ENCODE measurements at places on chromosomes 16 and 17.

DNA sequence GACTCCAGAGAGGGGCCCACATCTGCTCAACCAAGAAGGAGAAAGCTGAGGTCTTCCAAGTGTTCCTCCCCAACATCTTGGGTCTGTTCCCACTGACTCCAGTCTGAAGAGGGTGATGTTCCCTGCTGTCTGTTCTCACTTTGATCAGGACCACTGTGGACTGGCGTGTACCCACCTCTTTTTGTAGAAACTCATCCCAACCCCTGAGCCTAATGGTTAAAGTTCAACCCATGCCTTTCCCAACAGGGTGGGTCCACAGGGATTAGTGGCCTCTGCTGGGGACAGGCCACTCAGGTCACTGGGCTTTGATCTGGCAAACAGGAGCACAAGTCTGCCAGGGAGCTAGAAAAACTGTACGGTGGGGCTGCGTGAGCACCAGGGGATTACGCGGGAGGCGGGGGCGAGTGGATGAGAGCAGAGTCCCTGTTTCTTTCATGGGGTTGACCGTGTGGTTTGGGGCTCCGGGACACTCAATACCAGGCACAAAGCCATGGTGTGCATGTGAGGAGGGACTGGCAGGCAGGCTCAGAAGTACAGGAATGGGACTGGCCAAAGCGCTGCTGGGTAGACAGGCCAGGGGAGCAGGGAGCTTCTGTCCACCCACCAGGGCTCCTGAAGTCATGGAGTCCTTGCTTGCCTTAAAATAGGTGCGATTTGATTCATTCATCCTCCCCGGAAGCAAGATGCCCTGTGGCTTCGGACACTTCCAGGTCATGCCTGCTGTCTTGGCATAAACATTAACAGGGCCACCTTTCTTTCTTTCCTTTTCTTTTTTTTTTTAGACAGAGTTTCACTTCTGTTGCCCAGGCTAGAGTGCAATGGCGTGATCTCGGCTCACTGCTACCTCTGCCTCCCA, at the start of gene CA5A:
Gene CA5A (minus strand): TSS at position 155 of the 856 bp plus-strand sequence. CDS start 79 bp downstream, at position 76.
- no peak for DNase-seq

- no peak for DNase-seq
Observed at GRCh38 chr17:59761385-59762048, 54.1 kb downstream of the VMP1 start.

DNA sequence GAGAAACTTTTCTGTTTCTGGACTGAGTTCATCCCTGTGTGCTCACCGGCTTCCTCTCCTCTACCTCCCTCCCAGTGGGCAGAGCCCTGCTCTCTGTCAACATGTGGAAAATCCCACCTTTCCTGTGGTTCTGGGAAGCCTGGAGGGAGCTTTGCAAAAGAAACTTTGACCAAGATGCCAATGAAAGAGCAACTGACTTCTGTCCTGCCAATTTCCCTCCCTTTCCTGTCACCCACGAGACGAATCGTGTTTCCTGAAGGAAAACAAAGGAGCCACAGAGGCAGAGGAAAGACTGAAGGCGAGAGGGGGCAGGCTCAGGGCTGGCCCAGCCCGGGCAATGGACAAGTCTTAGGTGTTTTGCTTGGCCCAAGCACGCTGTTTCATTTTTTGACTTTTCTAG, 82.8 kb downstream of the PLCG2 start:
- no peak for DNase-seq

DNA sequence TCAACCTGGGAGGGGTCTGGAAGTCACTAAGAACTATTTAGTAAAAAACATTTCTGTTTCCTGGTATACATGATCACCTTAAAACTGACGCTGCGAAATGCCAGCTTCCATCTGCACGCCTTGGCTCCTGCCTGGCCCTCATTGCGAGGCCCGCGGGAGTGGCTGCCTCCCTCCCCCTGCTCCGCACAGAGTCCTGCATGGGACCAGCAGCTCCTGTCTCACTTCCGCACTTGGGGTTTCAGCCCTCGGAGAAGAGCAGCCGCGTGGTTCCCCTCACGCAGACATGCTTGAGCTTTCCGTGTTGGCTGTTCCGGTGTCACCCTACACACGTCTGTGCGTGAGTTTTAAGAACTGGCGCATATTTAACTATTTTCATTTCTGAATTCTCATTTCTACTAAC, 18.4 kb downstream of the MTHFSD start:
- DNase-seq, result peak; percentile 54

GRCh38 chr16:66524601-66525164, 25.2 kb downstream of the TK2 start:
- DNase-seq, result no peak

DNA sequence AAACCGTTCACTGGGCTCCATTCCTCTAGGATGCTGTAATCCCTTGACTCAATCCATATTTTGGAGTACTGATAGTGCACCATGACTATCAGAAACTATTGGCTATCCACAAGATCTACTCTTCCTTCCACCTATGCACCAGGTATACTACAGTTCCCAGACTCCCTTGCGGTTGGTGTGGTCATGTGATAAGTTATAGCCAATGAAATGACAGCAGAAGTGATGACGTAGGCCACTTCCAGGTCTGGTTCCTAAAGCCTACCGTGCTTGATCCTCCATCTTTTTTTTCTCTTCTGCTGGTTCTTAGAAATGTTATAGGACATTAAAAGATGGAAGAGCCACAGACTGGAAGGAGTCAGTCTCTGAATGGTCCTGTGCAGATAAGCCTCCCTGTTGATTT, 278.8 kb upstream of the C16orf82 start:
- no peak for DNase-seq

DNA sequence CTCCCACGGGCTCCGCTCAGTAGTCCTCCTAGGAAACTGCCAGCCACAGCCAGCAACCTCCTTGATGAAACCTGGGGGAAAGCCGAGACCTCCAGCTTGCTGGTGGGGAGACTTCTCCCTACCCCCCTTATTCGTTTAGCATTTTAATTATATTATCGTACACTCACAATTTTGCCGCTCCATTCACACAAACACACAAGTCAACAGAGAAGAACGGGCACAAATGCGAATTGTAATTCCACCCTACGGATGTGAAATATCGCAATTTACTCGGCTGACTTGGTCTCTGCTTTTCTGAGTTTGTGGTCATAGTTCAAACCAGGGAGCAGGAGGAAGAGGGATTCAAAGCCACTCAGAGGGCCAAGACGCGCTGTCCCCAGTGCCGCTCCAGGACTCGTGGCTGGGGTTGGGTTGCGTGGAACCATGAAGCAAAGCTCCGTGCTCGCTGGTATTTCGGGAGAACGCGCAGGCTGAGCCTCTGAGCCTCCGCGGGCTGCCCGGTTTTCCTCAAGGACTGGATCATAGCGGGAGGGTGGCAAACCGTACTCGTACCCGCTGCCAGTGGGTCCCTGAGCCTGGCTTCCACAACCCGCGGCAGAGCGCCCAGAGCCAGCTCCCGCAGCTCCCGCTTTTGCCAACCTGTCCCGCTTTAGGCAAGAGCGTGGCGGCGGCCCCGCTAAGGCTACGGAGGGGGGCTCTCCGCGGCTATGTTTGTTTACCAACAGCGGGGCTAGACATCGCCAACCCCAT, 2.0 kb downstream of the LHX1 start:
- DNase-seq, result no peak

GRCh38 chr16:82829301-82829700, 202.5 kb downstream of the CDH13 start:
- no peak for DNase-seq

GRCh38 chr17:42672038-42672437, 4.8 kb downstream of the PLEKHH3 start:
- no peak for DNase-seq

DNA sequence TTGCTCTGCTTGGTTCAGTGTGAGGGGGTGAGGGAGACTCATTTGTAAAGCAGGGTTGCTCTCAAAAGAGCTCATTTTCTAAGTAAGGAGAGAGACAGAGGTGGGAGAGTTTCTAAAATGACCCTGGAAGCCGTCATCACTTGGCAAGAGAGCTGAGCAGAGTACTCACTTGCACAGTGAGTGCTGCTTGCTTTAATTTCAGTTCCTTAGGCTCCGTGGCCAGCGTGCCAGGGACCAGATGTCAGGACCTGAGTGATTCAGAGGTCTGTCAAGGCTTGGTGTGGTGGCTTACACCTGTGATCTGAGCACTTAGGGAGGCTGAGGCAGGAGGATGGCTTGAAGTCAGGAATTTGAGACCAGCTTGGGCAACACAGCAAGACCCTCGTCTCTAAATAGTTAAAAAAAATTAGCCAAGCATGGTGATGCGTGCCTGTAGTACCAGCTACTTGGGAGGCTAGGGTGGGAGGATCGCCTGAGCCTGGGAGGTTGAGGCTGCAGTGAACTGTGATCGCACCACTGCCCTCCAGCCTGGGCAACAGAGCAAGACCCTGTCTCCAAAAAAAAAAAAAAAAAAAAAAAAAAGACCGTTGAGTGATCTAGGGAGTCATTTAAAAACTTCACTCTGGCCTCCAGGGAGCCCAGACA, 10.7 kb downstream of the ZNF205 start:
- DNase-seq, result no peak

DNA sequence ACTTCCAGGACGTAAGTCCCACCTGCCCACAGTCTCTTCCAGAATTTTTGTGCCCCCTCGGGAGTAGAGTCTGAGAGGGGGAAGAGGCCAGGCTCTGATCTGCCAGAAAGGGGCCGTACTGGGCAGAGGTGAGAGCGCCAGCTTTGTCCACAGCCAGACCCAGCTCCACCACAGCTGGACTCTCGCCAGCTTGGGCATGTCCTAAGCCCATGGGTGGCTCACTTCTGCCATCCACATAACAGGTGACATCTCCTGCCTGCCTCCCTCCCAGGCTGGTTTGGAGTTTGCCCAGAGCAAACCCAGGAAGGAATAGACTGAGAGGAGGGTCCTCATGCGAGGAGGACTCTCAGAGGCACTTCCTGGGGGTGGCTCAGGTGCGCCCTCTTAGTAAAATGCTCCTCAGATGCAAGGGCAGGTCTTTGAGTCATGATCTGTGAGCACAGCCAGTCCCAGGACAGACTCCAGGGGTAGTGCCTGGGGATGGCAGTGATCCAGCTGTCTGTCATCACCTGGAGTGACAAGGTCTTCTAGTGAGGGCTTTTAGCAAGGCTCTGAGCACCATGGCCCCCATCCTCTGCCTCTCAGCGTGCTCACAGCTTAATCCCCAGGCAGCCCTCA, 89.2 kb downstream of the AMFR start:
- DNase-seq, result no peak

DNA sequence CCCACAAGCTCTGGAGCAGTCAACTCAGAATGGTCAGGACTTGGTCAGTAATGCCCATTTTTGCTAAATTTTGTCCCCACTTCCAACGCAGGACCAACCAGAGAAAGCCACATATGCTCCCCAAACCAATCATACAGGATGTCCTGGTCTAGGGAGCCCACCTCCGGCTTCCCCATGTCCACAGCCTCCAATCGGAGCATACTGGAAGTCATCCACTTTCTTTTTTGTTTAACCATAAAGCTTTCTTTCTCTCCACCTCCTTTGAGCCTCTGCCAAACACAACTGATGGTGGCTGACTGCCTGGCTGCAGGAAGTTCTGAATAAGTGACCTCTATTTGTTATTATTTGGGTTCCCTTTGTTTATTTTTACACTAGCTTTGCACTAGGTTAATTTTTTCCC, 549.1 kb downstream of the WWOX start:
- DNase-seq, result no peak

DNA sequence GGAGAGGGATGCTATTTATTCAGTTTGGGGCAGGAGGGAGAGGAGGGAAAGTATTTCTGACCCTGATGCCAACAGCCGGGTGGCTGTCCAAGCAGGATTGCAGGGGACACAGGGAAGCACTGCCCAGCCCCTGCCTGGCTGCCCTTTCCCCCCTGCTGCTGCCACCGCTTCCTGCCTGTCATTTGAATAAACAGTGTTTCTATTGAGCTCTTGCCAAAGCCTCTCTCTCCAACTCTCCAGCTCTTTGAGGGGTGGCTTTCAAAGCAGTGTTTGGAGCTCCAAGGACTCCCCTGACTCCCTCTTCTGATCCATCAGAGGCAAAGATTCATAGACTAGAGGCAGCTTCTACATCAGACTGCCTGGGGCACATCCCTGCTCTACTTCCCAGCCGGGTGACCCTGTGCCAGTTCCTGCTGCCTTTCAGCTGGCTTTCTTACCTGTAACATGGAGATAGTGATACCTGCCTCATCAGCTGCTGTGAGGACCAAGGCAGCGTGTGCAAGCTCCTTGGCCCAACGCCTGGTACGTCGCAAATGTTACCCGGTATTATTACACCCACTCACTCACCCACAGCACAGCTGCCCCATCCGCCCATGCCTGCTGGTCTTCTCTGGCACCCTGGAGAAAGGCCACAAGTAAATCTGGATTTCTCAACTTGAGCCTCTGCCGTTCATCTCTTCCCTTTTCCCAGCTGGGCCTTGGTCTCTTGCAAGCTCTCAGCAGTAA, 9.5 kb downstream of the PROCA1 start:
- DNase-seq, result no peak

DNA sequence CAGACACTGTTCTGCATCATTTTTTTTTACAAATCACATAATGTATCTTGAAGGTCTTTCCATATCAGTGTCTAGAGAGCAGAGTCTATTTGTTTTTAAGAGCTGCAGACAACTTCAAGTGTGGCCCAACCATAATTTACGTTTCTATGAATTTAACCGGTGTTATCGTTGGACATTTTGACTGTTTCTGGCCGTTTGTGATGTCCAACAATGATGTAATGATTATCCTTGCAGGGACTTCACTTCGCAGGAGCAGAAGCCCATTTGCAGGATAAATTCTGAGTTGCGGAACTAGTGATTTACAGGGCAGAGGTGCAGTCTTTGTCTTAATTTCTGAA, 26.9 kb upstream of the HLF start:
- no peak for DNase-seq

GRCh38 chr17:8951206-8951605, 14.3 kb downstream of the PIK3R5 start:
- DNase-seq, result no peak

- DNase-seq, result no peak
Observed at GRCh38 chr16:29909391-29909790, 9.1 kb downstream of the ASPHD1 start.

GRCh38 chr17:79922116-79922601, 82.9 kb upstream of the CBX4 start:
- no peak for DNase-seq

DNA sequence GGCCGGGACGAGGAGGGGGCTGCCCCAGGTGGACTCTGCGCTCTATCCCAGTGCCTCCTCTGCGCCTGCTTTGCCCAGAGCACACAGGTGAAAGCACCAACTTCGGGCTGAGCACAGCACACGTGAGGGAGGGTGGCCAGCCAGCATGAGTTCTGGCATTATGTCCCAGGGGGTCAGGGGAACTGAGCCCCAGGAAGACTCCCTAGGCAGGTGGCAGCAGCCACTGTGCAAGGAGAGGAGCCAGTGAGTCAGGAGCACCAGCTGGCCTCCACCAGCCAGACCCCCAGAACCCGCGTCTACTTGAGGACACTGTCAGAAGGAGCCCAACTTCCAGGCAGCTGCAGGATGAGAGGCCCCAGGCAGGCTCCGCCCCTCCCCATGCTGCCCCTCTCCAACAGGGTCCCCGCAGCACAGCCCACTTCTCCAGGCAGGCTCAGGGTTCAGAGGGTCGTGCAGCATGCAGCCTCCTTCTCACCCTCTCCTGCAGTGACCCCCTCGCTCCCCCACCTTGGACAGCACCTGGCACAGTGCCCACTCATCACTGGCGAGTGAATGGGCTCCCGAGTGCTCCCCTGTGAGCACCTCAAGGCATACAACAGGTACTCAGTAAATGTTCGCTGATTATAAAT, 44.2 kb upstream of the RASD1 start:
- DNase-seq, result no peak
